ENCODE measurements at places on chromosomes 6 and 20.

DNA sequence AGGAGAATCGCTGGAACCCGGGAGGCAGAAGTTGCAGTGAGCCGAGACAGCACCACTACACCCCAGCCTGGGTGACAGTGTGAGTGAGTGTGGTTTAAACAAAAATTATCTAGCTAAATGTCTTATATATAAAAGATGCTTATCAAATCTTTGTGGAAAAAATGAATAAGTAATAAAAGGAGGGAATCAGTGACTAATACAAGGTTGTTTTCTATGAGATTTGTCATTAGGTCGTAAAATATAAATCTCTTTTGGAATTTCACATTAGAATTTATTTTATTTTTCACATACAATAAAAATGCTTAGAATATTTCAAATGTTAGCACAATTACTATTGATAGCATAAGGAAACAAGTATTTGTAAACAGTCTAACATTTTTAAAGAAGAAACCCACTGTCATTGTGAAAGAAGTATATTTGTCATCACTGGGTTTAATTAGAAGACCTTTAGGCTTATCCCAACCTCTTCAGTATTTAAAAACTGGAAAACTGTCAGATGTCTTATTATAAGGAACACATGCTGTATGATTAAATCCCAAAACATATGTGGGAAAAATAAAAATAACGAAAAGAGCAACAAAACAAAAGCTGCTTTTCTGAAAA is 47.1 kb downstream of the ASCC3 start:
- no peak for DNase-seq

GRCh38 chr20:57322476-57322875 is 7.1 kb upstream of the SPO11 start:
- DNase-seq: no peak

GRCh38 chr6:39309942-39310531 is 4.2 kb downstream of the KCNK17 start:
- peak; percentile 50 for DNase-seq

DNA sequence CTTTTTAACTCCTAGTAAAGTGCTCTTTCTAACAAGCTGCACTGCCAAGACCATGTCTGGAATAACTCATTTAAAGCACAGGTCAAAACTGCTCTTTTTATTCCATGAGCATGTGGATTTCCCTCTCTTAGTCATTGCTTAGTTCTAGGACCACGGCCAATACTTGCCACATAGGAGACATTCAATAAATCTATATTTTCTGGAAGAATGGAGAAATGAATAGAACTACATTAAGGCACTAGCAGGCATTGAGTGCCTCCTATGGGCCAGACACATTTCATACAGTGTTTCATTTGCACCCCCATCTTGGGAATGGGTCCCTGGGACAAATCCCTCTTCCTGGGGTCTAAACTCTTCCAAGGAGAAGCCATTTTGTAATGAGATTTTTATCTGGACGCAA is 552.8 kb upstream of the CITED2 start:
- DNase-seq: no peak

DNA sequence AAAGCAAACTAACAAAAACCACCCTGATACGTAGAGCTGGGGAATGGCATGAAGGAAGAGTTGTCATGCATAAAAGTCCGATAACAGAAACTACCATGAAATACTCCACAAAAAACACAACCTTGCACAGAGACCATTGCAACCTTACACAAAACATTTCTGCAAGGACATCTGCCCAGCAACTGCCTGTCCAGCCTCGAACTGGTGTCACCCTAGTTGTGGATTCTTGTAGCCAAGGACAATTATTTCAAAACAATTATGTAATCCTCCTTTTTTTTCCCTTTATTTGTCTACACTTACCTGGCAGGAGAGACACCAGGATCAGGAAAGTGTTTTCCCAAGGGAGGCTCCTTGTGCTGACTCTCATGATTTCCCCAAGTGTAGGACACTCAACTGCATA is 232.5 kb upstream of the SYNDIG1 start:
- DNase-seq: no peak
